Activated B cell treated with CpG ODN at 0.5 μM for 24 hours (primary cell): ENCODE measurements at places on chromosomes 6 and 20.
A peak's percentile ranks its signal among the peaks of the same experiment; 100 is the strongest.

- DNase-seq: no peak
Measured at GRCh38 chr6:15876406-15876805, 213.6 kb upstream of the DTNBP1 start.

- DNase-seq: no peak
Measured at GRCh38 chr20:39451386-39451785, 489.2 kb downstream of the DHX35 start.

DNA sequence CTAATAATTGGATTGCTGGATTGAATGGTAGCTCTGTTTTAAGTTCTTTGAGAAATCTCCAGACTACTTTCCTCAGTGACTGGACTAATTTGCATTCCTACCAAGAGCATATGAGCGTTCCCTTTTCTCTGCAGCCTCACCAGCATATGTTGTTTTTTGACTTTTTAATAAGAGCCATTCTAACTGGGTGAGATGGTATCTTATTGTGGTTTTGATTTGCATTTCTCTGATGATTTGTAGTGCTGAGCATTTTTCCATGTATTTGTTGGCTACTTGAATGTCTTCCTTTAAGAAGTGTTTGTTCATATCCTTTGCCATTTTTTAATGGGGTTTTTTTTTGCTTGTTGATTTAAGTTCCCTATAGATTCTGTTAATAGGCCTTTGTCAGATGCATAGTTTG lies 94.7 kb upstream of the AHI1 start:
- DNase-seq: no peak

DNA sequence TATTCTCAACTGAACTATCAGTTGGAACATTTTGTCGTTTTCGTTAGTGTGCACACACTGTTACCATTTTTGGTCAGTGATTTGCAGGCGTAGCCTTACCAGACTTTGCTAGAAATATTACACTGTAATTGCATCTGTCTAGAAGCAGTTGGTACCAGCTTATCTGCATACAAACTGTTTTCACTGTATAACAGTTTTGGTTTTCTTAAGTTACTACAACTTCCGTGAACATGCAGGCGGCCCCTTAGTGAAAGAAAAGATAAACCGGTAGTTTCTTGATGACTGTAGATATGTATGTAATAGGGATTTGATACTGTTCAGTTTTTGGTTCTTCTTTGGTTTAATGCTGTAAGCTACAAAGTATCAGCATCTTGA lies 1.3 kb downstream of the DSTN start:
- no peak for DNase-seq

- no peak for DNase-seq
Measured at GRCh38 chr6:154001494-154002285, 37.4 kb upstream of the OPRM1 start.

DNA sequence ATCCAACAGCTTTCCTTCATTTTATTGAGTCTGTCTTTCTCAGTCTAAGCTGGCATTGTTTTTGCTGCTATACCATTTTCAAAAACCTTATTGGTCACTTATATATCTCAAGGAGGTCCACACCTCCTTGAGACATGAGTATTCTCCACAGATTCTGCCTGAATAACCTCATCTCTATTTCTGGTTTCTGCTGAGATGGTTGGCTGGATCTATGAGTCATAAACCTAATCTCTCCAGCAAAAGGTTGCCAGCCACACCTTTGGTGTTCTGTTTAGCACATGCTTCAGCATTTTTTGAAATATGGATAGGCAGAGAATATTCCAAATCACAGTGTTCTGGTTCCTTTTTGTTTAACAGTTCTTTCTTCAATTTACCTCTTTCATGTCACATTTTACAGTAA lies 40.8 kb upstream of the TMEM244 start:
- DNase-seq: no peak

GRCh38 chr6:100479179-100480035 lies 14.7 kb upstream of the SIM1 start:
- DNase-seq: no peak

DNA sequence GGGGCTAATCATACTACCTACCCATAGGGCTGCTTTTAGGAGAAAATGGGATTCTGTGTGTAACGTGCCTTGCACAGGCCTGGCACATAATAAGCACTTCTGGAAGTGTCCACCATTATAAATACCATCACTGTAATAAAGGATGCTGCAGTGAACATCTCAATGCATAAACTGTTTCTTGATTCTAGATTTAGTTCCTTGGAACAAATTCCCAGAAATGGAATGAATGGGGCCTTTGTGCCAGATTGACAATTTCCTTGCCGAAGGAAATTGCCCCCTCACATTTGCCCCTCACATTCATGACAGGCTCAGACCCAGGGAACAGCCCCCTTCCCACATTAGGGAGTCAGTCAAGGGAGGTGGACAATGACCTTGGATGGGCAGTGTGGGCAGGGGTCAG lies 29.2 kb downstream of the BPIFB4 start:
- DNase-seq: no peak

DNA sequence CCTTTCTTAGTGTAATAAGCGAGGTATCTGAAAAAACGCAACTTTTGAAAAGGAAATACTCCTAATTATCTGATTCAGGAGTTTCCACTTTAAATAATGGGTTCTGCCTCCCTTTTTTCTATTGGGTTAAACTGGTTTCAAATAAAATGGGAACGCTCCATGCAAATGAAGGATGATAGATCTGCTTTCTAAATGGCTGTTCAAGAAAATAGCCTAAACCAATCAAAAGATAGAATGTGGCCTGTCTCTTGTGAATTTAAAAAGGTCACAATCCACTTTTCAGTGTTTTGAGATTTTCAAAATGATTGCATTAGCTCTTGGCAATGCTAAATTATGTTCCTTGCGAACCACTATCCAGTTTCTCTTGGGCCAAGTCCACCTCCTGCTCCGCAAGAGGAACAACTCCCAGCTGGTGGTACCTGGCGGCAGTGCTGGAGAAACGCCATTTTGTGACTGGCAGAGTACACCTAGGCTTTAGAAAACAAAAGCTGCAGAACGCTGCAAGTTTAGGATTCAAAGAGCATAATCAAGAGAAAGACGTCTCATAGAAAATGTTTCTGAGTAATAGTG lies 56.7 kb downstream of the TRIM38 start:
- no peak for DNase-seq

GRCh38 chr20:57685146-57685758 lies 24.6 kb downstream of the PMEPA1 start:
- DNase-seq: no peak

DNA sequence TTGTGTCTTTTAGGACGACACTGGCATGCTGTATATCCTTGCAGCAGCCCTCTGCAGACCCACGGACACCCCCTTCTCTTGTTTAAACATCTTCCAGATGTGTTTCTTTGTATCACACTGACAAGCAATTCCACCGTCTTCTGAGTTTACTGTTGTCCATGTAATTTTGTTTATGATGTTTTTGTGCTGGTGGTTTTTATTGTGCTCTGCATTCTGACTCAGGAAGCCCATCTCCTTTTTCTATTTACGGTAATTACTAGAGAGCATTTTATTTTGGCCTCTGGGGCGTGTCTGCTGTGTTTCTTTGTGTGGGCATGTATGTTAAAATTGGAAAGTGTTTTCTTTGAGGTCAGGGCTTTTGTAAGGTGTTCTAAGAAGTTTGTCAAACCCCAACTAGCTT lies 111.9 kb downstream of the JARID2 start:
- no peak for DNase-seq

DNA sequence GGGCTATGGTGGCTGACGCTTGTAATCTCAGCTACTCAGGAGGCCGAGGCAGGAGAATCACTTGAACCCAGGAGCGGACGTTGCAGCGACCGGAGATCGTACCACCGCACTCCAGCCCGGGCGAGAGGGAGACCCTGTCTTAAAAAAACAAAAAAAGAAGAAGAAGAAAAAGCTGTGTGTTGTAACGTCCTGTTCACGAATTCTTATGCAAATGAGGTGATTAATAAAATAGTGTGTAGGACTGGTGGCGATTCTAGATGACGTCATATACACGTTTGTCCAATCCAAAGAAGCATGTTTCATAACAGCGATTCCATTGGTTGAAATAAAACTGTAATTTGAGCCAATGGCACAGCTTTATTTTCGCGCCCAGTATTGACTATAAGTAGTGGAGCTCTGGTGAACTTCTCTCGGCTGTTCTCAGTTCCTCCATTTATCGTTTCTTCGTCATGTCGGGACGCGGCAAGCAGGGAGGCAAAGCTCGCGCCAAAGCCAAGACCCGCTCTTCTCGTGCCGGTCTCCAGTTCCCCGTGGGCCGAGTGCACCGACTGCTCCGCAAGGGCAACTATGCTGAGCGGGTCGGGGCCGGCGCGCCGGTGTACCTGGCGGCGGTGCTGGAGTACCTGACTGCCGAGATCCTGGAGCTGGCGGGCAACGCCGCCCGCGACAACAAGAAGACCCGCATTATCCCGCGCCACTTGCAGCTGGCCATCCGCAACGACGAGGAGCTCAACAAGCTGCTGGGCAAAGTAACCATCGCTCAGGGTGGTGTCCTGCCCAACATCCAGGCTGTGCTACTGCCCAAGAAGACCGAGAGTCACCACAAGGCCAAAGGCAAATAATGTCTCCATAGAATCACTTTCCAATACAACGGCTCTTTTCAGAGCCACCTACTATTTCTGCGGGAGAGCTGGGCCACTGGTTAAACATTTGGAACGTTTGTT lies 47.0 kb downstream of the OR2B2 start:
- DNase-seq: peak; percentile 68

GRCh38 chr6:137799950-137800568 lies 67.0 kb upstream of the TNFAIP3 start:
- DNase-seq: no peak

DNA sequence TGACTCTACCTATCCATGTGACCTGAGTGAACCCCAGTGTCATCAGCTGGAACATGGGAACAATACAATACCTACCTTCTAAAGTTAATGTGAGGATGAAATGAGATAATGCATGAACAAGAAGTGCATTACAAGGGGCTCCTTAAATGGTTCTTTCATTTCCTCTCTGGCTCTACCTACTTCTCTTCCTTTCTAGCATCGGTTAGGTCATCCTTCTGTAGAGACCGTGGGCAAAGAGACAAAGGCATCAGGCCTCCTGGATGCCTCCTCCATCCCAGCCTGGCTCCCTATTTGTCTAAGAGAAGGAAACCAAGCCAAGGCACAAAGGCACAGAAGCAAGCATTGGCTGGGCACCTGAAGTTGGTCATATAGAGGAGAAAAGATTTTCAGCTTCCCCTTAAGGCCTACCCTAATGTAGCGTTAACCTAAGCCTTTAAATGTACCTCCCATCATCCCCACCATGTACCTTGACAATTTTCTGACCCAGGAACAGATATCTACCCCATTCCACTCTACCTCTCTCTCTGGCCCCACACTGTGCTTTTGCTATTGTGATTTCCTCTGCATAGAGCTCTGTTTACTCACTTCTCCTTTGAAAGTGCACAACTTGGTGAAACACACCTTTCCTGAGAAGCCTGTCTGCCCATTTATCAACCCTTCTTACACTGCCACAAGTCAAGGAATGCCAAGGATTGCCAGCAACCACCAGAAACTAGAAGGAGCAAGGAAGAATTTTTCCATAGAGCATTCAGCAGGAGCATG lies 86.6 kb downstream of the GCLC start:
- peak; percentile 20 for DNase-seq

- DNase-seq: no peak
Measured at GRCh38 chr6:147055821-147056392, 148.3 kb upstream of the STXBP5 start.

GRCh38 chr20:48886194-48886593 lies 35.3 kb upstream of the ARFGEF2 start:
- DNase-seq: no peak

GRCh38 chr20:38326309-38326708 lies 20.0 kb upstream of the LBP start:
- DNase-seq: no peak

DNA sequence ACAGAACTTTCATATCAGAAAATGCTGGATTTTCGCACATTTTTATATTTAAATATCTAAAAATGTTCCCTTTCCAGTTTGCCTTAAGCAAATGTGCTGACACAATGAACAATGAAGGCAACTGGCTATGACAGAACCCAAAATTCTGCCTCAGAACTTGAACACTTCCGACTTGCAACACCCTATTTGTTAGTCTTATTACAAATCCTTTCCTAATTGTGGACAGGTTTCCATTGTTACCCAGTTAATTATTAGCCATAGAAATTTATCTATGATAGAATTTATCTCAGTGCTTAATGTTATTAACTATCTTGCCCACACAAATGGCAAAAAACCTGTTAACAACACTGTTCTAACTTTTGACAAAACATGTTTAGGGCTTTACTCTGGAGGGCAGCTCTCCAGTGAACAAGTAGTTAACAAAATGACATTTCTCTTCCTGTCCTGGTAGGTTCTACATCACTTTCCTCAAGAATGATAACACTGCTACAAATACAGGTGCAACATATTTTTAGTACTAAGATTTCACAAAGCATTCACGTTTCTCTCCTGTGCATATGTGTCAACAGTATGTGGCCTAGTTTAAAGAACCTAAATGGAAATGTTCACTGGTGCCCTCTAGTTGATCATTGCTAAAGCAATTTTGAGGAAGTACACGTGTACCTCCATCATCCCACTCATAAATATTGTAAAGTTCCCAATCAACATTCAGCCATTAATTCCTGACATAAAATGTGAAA lies 58.4 kb downstream of the HIVEP2 start:
- no peak for DNase-seq

GRCh38 chr6:43159599-43159998 lies 11.5 kb upstream of the SRF start:
- no peak for DNase-seq

DNA sequence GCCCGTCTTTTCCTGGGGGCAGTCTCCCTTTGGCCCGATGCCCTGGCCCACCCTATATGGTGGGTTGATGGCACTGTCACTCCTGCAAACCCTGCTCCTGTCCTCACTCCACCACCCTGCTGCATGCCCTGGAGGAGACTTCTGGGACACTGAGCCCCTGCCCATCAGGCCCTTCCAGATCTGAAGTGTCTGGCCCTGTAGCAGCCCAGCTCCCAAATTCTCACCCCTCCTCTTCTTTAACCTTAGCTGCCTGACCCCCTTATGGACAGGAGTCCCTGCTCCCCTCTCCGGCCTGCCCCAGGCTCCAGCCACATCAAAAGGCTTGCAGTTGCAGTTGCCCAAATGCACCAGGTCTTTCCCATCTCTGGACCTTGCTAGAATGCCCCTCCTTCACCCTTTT lies 20.8 kb upstream of the SLC32A1 start:
- DNase-seq: no peak

- no peak for DNase-seq
Measured at GRCh38 chr6:116512734-116513133, 1.3 kb downstream of the CALHM5 start.

- no peak for DNase-seq
Measured at GRCh38 chr20:16810216-16810615, 62.1 kb downstream of the OTOR start.

DNA sequence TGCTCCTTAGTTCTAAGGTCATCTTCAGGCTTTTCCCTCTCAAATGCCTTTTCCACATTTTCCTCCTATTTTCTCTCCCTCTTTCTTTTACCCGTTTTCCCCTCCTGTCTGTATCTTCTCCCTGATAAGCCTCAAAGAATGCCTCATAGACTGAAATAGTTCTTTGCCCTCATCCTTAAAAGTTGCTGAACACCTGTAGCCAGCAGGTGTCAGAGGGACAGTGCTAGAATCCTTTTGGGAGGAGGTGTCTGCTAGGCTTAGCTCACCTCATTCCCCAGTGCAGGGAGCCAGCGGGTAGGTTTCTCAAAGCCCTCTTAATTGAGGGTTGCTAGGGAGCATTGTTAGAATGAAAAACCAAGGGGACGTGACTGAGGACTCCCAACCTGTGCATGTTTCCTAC lies 204.0 kb downstream of the TSHZ2 start:
- no peak for DNase-seq

- no peak for DNase-seq
Measured at GRCh38 chr6:36695414-36695813, 2.2 kb upstream of the RAB44 start.
